ENCODE measurements at places on chromosomes 5 and 9.

DNA sequence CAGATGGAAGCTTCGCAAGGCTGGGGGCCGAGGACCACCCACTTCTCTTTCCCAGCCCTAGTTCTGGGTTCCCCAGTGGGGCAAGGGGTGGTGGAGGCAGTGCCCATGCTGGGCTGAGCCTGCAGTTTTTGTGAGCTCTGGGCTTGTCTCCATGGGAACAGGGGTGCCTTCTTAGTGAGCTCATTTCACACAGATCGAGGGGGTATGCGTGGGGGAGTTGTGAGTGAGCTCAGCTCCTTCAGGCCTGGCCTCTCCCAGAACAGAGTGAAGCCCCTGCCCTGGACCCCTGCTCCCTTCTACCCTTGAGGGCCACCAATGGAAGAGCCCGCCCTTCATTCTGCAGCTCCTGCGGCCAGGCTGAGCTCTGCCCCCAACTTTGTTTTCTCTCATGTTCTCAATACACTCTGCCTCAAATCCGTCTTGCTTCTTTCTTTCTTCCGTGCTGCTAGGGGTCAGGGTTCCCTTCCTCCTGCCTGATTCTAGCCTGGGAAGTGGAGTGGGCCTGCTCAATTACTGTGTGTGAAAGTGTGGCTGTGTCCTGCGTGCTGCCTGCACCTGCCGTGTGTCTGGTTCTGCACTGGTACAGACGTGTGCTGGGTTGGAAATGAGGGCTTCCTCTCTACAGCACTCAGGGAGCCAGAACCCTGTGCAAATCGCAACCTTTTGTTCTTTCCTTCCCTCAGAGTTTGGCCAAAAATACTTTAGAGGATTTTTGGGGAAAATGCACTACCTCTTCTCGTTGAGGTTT is 9.0 kb upstream of the MYOZ3 start:
- no peak for DNase-seq

DNA sequence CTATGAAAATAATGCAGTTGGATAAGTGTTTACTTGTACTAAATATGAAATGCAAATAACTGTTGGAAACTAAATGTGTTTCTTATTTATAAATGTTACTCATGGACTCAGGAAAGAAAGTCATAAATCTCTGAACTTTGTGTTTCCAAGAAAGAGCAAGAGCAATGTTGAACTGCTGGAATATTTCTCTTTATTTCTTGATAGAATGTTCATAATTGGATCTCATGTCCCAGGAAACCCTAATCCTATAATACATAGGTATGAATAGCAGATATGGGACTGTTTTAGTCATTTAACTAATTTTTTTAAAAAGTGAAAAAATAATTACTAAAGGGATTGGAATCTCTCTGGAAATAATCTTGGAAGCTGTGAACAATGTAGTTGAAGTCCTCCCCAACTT is 245.0 kb upstream of the ACTBL2 start:
- DNase-seq, result no peak

DNA sequence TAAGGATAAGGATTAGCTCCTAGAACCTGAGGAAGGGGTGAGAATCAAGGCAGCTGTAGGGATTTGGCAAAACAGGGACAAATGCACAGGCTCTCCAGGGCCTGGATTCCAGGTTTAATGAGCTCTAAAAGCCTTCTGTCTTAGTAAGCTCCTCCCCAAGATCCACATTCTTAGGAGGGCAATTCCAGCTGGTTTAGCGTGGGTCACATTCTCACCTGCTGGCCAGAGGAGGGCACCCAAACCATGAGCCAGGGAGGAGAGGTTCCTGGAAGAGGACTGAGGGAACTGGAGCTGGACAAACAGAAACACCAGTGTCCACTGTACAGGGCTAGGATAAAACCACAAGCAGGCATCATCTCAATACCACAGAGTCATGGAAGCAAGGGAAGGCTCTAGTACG is 480.0 kb downstream of the CCDC171 start:
- no peak for DNase-seq

DNA sequence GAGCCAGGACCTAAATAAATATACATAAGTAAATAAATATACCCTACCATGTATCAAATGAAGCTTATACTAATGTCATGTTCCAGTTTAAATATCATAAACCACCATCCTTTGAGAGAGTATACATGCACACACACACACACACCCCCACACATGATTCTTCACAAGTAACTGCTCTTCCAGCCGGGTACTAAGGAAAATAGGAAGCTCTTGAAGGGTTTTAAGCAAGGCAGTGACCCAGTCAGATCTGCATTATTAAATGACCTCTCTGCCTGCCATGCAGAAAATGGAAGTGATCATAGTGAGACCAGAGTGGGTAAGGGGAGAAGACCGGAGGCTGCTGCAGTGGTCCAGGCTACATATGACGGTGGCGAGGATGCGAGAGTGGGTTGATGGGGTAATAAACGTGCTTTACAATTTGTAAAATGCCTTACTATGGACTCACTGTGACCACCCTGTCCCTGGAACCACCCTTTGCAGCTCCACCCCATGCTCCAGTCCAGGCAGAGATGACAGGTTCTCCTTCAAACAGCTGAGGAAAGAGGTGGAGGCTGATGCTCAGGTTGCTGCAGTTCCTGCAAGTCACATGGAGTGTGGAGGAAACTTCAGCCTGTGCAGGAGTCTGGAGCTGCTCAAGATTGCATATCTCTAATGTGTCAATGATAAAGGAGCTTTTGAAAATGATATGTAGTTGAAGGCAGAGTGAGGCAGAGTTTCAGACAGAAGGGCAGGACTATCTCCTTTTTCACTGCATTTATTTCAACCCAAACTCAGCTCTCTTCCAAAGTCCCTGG is 38.8 kb upstream of the NDFIP1 start:
- no peak for DNase-seq

DNA sequence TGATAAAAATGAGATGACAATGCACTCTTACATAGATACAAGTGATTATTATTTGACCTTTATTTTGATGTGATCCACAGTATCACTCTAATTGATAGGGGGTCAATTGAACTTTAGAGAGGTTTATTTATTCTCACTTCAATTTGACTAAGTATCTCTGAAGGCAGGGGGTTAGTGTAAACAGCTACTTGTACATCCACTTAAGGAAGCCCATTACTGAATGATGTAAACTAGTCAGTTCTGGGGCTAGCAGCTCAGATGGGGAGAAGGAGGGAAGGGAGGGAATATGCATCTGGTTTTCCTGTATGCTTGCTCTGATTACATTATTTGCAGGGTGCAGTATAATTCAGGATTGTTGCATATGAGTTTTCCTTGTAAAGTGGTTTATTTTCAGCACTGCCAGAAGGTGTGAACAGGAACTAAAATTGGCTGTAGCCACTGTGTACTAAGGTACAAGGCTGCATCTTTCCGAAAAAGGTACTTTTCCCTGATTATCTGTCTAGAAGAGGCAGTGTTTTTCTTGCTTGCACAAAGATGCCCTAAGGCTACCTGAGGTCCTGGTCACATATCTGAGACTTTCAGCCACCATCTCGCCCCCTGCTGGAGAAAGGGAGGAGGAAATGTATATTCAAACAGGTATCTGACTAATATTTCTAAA is 51.2 kb downstream of the MRPS27 start:
- DNase-seq, result peak; percentile 71
